Endodermal cell (in vitro differentiated cells): ENCODE measurements at places on chromosomes 4 and X. TPM values are rescaled to one million over a fixed set of nuclear protein-coding genes. Genes with fewer than 3 reads are reported as not detected.

GRCh38 chr4:104915864-104916263, 230.8 kb upstream of the TET2 start:
- peak; percentile 71 for DNase-seq

- DNase-seq: no peak
Observed at GRCh38 chr4:2933566-2934076, 29.6 kb downstream of the NOP14 start.

- DNase-seq: no peak
Observed at GRCh38 chrX:106286053-106286650, 118.0 kb downstream of the PWWP3B start.

GRCh38 chr4:184373886-184374405, 100.4 kb downstream of the IRF2 start:
- peak; percentile 3 for DNase-seq

DNA sequence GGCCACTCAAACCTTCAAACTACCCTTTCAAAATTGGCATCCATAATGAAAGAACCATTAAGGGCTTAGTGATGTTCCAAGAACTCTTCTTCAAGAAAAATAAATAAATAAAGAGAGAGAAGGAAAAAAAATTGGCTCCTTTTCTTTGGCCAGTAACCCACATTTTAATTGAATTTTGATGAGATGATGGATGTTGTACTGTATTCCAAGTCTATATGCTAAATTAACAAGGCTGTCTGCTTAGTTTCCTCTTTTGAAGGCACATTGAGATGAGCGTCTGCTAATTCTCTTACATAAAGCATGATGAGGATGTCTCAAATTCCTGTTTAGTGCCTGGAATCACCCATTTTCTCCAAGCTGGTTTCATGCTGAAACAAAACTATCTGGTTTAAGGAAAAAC, 33.4 kb downstream of the PHOX2B start:
- no peak for DNase-seq

GRCh38 chrX:73855546-73855945, 292.5 kb downstream of the CHIC1 start:
- peak; percentile 91 for DNase-seq

DNA sequence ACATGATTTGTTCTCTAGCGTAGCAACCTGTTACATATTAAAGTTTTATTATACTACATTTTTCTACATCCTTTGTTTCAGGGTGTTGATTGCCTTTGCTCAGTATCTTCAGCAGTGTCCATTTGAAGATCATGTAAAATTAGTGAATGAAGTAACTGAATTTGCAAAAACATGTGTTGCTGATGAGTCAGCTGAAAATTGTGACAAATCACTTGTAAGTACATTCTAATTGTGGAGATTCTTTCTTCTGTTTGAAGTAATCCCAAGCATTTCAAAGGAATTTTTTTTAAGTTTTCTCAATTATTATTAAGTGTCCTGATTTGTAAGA, 2.4 kb downstream of the ALB start:
- no peak for DNase-seq

- DNase-seq: no peak
Observed at GRCh38 chr4:139622901-139623381, 42.7 kb upstream of the MGST2 start.

DNA sequence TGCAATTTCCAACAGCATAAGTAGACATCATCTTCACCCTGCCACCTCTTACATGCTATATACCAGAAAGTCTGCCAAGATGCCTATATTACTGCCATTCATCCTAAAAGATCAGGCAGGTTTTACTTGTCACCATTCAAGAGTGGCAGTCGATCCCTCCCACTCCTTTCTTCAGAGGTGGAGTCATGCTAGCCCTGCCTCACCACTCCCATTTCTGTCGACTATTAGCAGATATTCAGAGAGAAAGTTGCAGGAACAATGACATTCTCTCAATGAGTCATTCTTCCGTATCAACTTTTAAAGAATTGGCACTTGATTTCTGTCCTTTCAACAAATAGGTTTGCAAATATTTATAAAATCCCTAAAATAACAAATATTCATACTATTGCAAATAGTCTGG, 1060.1 kb downstream of the ADGRL3 start:
- DNase-seq: peak; percentile 51

DNA sequence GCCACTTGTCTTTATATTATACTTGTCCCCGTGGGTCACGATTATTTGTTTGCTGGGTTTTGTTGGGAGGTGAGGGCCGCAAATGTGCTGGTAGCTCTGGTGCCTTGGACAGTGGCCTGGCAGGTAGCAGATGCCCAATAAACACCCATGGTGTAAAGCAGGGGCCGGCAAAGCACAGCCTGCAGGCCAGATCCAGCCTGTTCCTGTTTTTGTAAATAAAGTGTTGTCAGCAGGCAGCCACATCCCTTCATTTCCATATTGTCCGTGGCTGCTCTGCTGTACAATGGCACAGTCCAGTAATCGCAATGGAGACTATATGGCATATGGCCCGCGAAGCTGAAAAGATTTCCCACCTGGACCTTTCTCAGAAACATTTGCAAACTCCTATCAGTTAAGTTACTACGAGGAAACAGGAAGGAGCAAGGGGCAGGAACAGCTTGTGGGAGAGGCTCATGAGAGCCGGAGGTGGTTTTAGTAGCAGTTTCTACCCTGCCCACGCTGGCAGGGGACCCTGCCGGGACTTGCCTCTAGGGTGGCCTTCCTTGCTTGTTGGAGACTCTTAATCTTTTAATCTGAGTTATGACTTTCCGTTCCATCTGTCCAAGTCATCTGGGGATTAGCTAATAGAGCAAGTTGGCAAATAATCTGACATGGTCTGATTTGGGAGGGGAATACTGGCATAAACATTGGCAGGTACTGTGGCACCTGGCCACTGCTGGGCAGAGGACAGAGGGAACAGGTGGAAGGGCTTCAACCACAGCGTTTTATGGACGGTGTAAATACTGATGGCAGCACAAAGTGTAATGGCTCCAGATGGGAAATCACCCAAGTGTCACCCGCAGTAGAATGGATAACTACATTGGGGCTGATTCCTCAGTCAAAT, 19.6 kb downstream of the CLCN4 start:
- no peak for DNase-seq

DNA sequence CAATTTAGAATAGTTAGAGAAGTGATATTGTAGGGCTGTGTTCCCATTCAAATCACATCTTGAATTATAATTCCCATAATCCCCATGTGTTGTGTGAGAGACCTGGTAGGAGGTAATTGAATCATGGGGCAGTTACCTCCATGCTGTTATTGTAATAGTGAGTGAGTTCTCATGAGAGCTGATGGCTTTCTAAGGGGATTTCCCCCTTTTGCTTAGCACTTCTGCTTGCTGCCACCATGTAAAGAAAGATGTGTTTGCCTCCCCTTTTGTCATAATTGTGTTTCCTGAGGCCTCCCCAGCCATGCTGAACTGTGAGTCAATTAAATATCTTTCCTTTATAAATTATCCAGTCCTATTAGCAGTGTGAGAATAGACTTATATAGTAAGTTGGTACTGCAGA, 53.2 kb downstream of the LPAR4 start:
- DNase-seq: no peak

DNA sequence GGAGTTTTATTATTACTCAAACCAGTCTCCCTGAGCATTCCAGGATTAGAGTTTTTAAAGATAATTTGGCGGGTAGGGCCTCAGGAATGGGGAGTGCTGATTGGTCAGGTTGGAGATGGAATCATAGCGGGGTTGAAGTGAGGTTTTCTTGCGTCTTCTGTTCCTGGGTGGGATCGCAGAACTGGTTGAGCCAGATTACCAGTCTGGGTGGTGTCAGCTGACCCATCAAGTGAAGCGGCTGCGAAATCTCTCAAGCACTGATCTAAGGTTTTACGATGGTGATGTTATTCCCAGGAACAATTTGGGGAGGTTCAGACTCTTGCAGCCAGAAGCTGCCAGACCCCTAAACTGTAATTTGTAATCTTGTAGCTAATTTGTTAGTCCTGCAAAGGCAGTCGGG, 25.1 kb upstream of the SETD7 start:
- DNase-seq: no peak

The SHOX gene
- not detected in 2 replicates for total RNA-seq

The PRDM5 gene
- total RNA-seq: 15.5 to 23.2 TPM (median 19.1 TPM) in 3 replicates

The BGN gene
- total RNA-seq: 1.6 to 2.5 TPM (median 2.4 TPM) in 3 replicates

The GRIA2 gene
- total RNA-seq: not detected in 3 replicates

The MAGEB17 gene
- 0.44 TPM in 1 of 2 replicates, not detected in the other for total RNA-seq

The GAGE12E gene
- not detected in 3 replicates for total RNA-seq

The NUDT10 gene
- total RNA-seq: 23.7 and 24.2 TPM in 2 replicates

The PAK3 gene
- 2.9 and 4.2 TPM in 2 replicates for total RNA-seq

The OTC gene
- total RNA-seq: not detected in 3 replicates

The ERAS gene
- not detected in 3 replicates for total RNA-seq

The TCEAL3 gene
- 10.4 to 16.2 TPM (median 11.0 TPM) in 3 replicates for total RNA-seq

The F11 gene
- total RNA-seq: not detected in 3 replicates

The MAGEA8 gene
- total RNA-seq: 0.20 TPM in 1 of 2 replicates, not detected in the other
